Heart left ventricle (tissue), 16 donors: ENCODE measurements at places on chromosomes 2 and 18. TPM values are rescaled to one million over a fixed set of nuclear protein-coding genes. Genes with fewer than 3 reads are reported as not detected.

- DNase-seq: no peak
These were observed 825.9 kb downstream of the TRIB2 start for GRCh38 chr2:13542642-13543041.

GRCh38 chr2:10965241-10965843, 53.6 kb downstream of the KCNF1 start:
- DNase-seq: no peak

Gene TBR1
- not detected for total RNA-seq

Gene POTEE
- total RNA-seq: not detected

Gene SLC23A3
- total RNA-seq: 0.37 TPM

GRCh38 chr2:4964001-4964540, 728.1 kb upstream of the SOX11 start:
- no peak for DNase-seq

GRCh38 chr2:54613794-54614257, 109.6 kb upstream of the EML6 start:
- no peak for DNase-seq

GRCh38 chr2:133292259-133292658, 276.0 kb downstream of the NCKAP5 start:
- DNase-seq: no peak
